ENCODE measurements at places on chromosomes 12 and 14. TPM values are rescaled to one million over a fixed set of nuclear protein-coding genes. Genes with fewer than 3 reads are reported as not detected.

DNA sequence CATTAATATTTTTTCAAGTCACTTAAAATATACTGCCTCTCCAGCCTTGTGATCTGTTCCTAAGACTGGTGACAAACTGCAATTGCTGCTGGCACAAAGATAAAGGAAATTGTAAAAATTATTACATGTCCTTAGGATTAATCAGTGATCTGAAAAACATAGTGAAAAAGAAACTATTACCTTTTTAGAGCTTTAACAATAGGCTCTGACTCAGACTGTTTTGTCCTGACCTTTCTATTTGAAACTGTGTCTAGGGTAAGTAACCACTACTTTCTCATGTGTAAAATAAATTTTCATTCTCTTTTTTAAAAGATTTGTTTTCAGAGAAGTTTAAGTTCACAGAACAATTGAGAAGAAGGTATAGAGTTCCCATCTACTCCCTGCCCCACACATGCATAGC, 80.4 kb upstream of the CLEC14A start:
- ATAC-seq, result no peak

- no peak for ATAC-seq
These were observed 9.7 kb downstream of the IRF2BPL start for GRCh38 chr14:77018785-77019184.

GRCh38 chr12:100913872-100914592, 119.5 kb downstream of the ANO4 start:
- ATAC-seq, result no peak

DNA sequence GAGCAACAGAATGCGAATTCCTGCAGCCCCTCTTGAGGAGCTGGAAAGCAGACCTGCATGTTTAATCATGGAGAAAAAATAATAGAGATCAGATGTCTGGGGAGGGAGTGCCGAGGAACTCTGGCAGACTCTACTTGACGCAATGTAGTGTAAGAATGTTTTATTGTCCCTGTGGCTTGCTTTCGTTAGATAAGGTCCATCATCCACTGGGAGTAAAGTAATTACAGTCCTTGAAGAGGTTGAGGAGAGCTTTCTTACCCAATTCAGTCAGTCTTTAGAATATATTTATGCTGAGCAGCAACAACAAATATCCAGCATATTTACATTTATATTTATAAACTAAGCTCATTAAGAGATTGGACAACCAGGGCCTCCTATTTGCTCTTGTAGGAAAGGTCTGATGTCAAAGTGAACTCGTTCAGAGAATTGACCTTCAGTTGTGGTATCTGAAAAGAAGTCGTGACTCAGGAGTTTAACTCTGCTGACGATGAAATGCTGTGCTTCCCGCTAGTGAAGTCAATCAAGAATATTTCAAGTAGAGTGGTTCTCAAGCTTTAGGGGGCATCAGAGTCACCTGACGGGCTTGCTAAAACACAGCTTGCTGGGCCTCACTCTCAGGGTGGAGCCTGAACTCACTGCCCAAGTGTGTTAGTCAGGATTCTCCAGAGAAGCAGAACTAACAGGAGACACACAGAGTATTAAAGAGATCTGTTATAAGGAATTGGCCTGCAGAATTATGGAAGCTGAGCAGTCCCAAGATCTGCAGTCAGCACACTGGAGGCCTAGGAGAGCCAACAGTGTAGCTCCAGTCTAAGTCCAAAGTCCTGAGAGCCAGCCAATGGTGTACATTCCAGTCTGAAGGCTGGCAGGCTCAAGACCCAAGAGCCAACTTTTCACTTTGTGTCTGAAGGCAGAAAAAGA, 139.3 kb upstream of the LMNTD1 start:
- ATAC-seq, result no peak

GRCh38 chr12:20451761-20452160, 83.4 kb downstream of the PDE3A start:
- no peak for ATAC-seq

DNA sequence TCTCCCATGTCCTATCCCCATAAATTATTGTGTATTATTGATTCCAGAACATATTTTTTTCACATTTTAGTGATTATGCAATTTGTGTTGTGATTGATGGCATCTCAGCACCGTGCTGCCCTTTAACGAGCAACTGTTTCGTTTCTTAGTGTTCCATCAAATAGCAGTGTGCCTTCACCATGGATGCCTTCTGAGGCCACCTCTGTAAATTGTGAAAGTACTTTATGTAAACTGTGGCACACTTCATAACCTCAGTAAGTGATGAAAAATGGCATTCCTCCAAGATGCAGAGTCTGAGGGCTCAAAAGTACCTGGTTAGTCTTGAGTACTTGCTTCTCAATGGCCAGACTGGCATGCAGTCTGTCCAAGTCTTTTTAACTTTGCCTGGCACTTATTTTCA, 8.2 kb downstream of the CHST11 start:
- ATAC-seq, result no peak

DNA sequence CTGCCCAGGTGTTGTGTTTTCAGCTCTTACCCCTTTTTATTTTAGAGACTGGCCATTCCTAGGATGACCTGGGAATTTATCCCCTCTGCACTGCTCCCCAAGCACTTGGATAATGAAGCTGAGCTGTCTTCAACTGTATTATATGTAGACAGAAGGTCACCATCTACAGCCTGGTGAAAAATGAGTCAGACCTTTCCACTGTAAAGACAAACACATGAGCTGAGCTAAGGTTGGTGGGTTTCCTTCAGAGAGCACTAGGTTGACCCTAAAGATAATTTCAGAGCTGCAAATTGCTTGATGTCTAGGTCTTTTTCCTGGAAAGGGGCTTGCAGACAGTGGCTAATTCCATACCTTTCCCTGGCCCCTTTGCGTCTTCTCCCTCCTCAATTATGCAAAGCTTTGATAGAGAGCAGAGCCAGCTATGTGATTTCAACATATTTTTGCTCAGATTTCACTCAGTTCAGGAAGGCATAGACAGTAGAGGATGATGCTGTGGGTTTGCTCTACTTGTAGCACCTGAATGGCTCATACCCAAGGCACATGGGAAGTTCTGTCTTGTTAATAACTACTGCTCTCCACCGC, 9.2 kb upstream of the IKZF4 start:
- ATAC-seq, result no peak

DNA sequence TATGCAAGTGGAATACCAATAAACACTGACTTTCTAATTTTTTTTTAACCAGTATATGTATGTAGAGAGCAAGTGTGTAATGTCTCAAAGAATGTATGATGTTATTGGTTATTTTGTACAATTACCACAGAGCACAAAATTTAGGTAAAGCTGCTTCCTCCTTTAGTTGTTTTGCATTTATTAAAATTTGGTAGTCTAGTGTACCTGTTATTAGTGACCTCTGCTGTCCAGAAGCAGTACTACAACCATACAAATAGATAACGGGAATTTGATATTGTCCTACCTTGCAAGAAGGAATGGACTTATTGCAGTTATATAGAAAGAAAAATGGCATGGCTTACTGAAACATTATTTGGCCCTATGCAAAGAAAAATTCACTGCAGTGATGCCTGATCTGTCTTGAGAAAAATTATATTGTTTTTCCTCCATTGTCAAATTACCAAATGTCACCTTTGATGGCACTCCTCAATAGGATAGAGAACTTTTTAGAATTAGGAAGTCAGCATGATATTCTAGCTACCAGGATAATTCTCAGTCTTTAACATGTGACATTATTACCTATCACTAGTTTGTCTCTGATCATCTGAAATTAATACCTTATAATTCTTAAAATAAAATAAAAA, 153.9 kb upstream of the RMST start:
- ATAC-seq, result peak; percentile 71

DNA sequence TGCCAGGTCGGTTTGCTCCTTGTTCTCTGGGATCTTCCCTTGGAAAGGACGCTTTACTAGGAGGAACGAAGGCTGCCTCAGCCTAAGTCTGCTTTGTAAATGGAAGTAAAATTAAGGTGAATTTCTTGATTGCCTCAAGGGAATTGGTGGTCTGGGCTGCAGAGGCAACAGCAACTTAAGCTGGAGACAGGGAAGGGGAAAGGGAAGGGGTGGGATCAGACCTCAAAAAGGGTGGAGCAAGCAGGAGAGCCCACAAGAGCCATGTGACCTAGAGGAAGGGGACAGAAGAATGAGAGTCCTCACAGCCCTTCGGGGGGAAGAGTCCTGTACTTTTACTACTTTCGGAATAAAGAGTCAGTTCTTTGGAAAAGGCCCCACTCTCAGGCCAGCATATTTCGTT, 147.9 kb downstream of the PPM1H start:
- no peak for ATAC-seq

- ATAC-seq, result no peak
These were observed 67.6 kb upstream of the KTN1 start for GRCh38 chr14:55512421-55512820.

- no peak for ATAC-seq
These were observed 1.2 kb downstream of the SPPL3 start for GRCh38 chr12:120902846-120903411.

GRCh38 chr14:59588101-59588500, 11.5 kb upstream of the CCDC175 start:
- ATAC-seq, result no peak

- peak; percentile 66 for ATAC-seq
These were observed 23.2 kb upstream of the APOF start for GRCh38 chr12:56385873-56386272.

- peak; percentile 64 for ATAC-seq
These were observed 12.0 kb upstream of the CD9 start for GRCh38 chr12:6187948-6188793.

DNA sequence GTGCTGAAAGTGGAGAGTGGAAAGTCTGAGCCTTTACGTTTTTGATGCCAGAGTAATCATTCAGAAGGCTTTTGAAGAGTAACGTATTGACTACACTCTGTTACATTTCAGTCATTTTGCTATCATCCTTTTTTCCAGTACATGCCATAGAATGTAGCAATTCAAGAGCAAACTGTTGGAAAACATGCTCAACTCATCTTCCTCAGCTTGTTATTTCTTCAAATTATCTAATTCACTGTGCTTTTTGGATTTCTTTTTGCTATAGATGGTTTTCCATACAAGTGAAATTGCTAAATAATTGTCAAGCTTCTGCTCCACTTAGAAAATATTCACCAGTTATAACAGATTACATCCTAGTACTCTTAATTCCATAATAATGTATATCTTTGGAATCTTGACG, 129.9 kb upstream of the CLEC14A start:
- ATAC-seq, result no peak

DNA sequence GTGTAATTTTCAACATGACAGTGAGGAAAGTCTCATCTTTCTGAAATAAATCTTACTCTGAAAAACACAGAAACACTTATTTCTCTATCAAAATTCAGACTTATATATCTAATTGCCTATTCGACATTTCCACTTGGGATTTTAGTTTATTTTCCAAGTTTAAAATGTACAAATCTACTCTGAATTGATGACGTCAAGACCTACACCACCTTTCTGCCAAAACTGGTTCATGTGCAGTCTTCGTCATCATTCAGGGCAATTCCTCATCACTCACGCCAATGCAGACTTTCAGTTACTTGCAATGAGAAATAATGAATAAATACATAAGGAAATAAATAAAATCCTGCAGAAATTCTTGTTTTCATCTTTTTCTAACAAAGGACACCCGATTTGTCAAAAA, 843.8 kb downstream of the C12orf50 start:
- ATAC-seq, result no peak

- peak; percentile 67 for ATAC-seq
These were observed at the start of gene SVOP for GRCh38 chr12:109020796-109021380. TSS of gene SVOP (minus strand) at chr12:109021068. CDS start at chr12:109020868, 200 bp downstream.

DNA sequence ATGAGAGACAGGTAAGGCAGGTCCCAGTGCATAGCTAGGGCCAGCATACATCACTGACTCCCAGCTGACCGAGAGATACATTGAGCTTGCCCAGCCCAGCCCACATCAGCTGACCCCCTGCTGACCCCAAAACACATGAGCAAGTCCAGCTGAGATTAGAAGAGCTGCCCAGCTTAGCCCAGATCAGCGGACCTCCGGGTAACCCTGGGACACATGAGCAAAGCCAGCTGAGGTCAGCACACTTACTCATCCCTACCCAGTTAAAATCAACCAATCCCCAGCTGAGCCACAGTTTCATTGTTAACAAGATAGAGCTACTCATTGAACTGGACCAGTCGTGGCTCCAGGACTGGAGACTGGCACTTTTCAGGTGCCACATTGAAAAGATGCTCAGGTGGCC, 21.8 kb upstream of the FBXO34 start:
- ATAC-seq, result peak; percentile 85

DNA sequence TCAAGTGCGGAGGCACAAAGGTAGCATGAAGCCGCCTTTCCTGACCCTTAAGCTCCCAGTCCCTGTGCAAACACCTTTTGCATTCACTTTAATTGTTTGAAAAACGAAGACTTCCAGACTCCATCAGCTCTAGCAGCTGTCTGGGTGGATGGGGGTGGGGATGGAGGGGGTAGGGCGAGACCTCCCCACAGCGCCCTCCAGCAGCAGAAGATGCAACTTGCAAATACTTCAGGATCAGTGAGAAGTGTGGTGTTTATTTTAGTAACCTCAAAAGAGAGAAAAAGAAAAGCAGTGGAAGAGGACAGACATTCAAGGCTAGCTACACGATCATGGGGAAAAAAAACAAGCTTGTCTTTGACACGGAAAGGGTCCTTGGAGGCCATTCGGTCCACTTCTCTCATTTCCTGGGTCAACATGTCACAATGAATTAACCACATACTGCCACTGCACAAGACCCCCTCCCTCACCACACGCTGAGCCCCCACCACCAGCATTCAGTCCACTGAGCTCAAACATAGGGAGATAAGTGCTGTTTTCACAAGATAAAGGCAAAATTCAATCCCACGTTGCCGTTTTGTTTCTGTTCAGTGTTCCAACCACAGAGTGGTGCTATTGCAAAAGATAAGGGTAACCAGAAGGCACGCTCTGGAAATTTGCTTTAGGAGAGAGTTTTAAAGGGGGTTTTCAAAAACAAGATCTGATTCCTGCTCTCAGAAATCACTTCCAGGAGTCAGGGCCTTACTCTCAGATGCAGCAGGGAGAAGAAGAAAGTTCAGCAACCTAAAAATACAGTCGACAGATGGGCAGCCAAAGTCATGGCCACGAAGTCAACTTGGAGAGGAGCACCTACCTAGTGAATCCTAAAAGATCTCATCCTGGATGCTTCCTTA, 3.3 kb upstream of the NTF3 start:
- ATAC-seq, result no peak

- ATAC-seq, result no peak
These were observed 16.4 kb downstream of the PAPLN start for GRCh38 chr14:73253721-73254120.

DNA sequence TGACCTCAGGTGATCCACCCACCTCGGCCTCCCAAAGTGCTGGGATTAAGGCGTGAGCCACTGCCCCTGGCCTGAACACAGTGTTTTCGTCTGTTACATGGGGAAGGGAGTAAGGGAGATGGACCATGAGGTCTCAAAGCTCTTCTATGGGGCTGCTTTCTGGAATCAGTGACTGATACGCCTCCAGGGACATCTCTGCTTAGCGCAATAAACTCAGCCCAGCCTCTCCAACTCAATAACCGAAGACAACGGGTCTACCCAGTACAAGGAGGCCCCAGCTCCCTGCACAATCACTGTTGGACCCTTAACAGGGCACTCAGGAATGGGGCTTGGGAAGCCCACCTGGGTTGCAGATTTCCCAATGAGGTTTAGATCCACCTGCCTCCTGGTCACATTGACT, 42.6 kb upstream of the CHGA start:
- no peak for ATAC-seq

Gene CHURC1
- 38.6 TPM for total RNA-seq

Gene TPH2
- not detected for total RNA-seq

Gene LBHD2
- not detected for total RNA-seq

Gene PIK3C2G
- 5.8 TPM for total RNA-seq

Gene PLEKHD1
- not detected for total RNA-seq

Gene PRPH
- total RNA-seq, result 0.64 TPM
